ENCODE measurements at places on chromosomes 11 and 22. TPM values are rescaled to one million over a fixed set of nuclear protein-coding genes. Genes with fewer than 3 reads are reported as not detected.

GRCh38 chr11:120500414-120501071, 11.0 kb upstream of the GRIK4 start:
- no peak for DNase-seq

DNA sequence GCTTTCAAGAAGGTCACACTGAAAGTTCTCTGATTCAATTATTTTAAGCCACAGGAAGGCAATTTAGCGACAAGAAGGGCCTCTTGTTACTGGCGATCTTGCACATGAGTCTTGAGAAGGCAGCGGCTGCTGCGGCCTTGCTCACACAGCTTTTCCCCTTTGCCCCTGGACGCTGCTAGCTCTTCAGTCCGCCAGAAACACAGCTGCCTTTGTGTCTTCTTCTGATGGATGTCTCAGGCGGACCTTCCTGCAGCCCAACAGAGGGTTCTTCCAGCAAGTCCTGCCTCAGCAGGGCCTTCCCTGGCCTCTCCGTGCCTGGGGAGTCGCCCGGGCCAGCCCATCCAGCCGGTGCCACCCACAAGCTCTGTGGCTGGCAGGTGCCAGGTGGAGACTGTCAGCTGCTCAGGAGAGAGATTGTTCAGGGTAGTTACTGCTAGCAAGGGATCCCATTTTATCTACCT, 59.4 kb downstream of the PKNOX2 start:
- DNase-seq, result no peak

DNA sequence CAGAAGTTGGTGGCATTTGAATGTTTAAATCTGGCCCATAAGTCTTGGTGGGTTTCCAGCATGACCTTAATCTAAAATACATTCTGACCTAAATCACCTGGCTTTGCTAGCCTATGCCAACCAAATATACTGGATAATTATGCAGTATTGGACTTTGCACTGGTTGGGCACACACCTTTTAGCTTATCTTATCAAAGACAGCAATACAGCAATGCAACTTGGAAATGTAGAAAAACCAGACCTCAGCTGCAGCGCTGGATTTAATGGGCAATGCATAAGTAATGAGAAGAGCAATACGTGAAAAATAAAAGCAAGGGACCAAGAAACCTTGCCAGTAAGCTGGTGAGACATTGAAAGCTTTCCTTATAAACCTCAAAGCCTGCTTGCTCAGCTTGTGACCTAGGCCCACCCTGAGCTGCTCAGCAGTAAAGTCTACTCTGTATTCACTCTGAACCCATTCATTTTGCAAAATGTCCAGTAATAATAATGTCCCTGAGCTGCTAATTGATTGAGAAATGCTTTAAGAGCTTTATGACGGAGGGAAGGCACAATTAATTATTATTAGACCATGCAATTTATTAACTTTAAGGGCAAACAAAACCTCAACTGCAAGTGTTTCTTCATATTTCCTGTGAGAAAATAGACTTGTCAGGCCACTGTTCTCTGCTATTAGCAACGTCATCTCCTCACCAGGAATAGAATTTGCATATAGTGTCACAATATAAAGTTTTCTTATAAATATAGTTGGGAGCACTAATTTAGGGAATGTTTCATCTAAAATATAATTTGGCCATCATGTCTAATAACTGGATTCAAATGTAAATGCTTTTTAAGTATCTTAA, 49.4 kb upstream of the CEP295 start:
- no peak for DNase-seq

DNA sequence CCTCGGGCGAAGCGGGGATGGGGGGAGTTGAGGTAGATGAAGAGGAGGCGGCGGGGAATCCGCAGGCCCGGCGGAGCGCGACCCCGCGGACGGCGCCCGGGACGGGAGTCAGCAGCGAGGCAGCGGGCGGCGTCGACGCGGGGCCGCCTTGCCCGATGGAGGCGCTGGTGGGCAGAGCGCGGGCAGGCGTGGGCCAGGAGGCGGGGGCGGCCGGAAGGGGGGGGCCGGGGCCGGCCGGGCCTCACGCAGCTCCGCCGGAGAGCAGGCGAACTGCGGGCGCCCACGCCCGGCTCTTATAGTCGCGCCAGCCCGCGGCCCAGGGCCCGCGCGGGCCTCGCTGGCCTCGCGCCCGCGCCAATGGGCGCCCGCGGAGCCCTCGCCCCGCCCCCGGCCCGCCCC, at the start of gene IGF2:
Gene IGF2, minus strand, starts transcription at position 267 of the 399 bp plus-strand sequence. CDS start 3,866 bp downstream, outside the sequence.
- no peak for DNase-seq

DNA sequence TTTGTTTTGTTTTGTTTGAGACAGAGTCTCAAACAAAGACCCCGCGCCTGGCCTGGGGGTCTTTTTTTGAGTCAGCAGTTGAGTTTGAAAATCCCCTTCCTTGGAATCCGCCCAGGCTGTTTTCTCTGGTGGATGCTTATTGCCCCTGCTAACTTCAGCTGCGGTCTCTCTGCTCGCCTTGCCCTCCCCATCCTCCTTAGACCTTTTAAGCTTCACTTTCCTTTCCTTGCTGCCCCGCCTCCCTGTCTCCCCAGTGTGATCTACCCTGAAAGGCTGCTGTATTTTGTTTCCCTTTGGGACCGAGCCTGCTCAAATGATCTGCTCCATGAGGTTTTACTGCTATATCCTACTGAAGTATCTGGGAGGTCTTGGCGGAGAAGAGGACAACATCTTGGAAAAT, 2.5 kb downstream of the USP18 start:
- DNase-seq, result no peak

The MRGPRX2 gene
- not detected for total RNA-seq

The CYTH4 gene
- total RNA-seq, result 4.8 TPM

Measured in left ventricle myocardium inferior (tissue), 1 donor.